ENCODE measurements at places on chromosomes 11 and 22. TPM values are rescaled to one million over a fixed set of nuclear protein-coding genes. Genes with fewer than 3 reads are reported as not detected.

The PRRG4 gene
- 0.44 TPM for total RNA-seq

The C11orf97 gene
- not detected for total RNA-seq

The PANX2 gene
- total RNA-seq = 1.7 TPM

The OR52H1 gene
- total RNA-seq = not detected

Measured in glomerular endothelial cell (primary cell).